Non-pigmented ciliary epithelial cell (primary cell): ENCODE measurements at places on chromosomes 11 and 22.

- no peak for DNase-seq
These were observed 47.6 kb downstream of the ST3GAL4 start for GRCh38 chr11:126403022-126403581.

GRCh38 chr11:6825231-6825744, 20.2 kb upstream of the OR10A5 start:
- no peak for DNase-seq

GRCh38 chr11:7449211-7449840, 36.0 kb upstream of the OLFML1 start:
- DNase-seq = no peak

GRCh38 chr11:15936011-15936410, 420.3 kb downstream of the SOX6 start:
- no peak for DNase-seq

DNA sequence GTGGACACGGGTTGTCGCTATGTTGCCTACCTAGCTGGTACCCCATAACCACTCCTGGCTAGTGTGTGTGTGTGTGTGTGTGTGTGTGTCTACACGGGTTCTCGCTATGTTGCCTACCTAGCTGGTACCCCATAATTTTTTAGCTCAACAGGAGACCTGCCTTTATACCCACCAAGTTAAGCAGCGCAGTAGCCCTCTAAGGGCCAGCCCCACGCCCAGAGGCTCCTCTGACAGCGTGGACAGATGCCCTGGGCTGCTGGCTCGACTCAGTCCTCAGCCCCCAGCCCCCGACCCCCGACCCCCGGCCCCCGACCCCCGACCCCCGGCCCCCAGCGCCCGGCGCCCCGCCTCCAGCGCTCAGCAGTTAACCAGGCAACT, 351 bp upstream of the AKIP1 start:
- no peak for DNase-seq

DNA sequence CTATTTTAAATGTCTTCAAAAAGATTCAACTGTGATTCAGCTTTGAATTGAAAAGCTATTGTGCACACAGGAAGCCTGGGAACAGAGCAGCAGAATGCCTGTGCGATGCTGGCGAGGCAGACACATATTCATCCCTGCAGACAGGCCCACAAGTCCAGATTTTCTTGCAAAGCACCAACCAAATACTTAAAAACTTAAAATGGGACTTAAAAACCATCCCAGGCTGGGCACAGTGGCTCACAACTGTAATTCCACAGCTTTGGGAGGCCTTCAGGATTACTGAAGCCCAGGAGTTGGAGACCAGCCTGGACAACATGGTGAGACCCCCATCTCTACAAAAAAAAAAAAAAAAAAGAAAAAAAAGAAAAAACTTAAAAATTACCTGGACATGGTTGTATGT, 122.6 kb upstream of the SERPIND1 start:
- DNase-seq = no peak

DNA sequence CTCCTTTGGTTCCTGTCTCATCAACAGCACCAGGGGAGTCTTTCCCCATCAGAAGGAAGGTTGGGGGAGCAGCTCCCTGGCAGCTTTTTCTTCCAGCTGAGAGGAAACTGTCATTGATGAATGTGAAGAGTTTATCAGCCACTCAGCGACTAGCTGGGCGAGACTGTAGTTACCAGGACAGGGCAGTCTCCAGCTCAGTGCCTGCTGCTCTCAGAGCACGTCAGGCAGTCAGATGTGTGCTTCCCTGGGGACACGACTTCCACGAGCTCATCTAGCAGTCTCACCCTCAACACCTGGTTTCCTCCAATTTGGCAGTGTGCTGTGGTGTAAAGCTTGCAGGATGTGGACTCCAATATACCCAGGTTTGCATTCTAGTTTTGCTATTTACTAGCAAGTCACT, 12.5 kb upstream of the C1QTNF4 start:
- DNase-seq = no peak

- no peak for DNase-seq
These were observed 25.0 kb upstream of the KCNQ1OT1 start for GRCh38 chr11:2724653-2725367.

DNA sequence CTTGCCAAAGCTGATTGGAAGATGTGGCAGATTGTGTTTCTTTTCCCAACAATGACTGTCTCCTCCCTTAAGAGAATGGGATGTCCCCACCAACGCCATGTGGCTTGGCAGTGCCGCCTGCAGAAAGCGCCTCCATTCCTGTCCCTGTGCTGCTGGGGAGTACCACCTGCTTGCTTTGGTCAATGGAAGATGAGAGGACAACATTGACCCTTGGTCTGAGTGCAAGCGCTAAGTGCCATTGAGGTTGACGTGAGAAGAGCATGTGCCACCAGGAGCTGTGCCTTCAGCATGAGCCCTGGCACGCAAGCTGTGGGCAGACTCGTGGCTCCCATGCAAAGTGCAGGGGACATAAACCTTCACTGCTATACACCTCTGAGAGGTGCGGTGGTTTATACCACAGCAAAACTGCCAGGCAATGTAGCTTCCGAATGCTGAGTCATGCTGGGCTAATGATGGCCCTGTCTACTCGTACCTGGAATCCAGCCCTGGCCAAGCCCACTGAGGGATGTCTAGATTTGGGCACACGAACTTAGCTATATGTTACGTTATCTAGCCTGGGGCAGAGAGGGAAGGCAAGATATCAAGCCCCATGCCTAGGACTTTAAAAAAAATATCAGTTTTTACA, 41.9 kb downstream of the MYEOV start:
- DNase-seq = no peak

GRCh38 chr11:82174610-82175009, 559.1 kb downstream of the FAM181B start:
- no peak for DNase-seq

DNA sequence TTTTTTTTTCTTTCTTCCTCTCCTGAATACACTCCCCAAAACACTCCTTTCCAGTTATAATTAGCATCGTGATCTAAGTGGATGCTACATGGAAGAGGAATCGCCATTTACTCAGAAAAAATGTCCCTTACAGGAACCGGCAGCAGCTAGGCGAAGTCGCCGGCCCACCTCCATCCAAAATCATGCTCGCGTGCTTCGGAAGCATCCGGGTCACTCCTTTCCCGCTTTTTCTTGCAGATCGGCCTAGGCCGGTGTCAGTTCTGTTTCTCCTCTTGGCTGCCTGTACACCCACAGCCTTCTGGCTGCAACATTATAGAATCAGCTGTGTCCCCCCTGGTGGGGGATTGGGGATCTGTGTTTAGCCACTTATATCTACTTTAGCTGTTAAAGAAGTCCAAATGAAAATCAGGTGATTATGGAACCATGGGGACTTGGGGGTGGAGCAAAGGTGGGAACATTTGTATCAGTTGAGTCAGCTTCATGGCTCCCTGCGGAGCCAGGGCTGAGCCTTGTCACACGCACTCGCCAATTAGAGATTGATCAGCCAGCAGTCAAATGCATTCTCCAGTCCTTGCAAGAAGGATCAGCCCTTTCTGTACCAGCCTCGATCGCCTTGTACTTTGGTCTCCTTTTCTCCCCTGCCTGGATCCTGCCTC, 36.3 kb downstream of the ASRGL1 start:
- no peak for DNase-seq

DNA sequence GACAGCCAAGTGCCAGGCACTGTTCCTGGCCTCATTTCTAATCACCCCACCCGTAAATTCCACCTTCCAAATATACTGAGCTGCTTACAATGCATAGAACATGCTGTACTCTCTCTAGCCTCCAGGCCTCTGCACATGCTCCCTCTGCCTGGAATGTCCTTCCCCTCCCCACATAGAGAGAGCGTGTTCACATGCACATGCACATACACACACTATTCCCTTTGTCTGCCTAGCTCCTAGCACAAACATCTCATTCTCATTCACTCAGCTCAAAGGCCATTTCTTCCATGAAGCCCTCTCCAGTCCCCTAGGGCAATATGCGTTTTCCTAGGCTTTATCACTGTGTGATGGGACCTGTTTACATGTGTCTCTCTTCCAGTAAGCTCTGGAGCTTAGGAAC, 144.6 kb downstream of the WT1 start:
- DNase-seq = no peak

GRCh38 chr22:27181537-27181936, 524.1 kb downstream of the MIAT start:
- DNase-seq = no peak

DNA sequence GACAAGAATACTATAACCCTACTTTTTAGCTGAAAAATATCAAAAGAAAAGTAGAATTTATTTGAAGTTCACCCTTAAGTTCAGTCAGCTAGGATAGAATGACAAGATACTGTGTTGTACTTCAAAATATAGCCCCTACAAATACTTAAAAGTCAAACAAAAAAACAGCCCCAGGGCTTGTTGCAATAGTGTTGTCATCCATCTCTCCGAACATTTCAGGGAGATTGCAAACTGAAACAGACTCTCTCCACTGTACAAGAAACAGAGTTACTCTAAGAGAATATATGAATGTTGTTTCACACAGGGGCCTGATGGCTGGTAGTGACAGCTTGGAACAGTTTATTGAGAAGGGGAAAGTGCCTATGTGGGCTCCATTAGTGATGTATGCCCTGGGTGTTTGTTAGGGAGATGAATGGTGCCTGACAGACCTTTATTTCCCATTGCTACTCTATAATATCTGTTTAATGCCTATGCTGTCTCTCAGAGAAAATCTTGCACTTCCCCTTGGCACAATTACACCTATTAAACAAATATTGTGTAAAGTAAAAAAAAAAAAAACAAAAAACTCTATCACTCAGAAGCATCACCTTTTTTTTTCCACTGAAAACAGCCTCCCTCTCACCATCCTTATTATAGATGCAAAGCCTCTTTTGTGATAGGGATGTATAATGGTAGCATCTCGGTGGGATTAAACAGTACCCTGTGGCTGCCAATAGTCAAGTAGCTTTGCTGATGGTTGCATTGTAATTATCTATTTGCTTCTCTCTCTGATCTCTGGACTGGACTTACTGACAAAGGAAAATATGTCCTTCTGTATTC, 506.3 kb upstream of the LUZP2 start:
- no peak for DNase-seq

- no peak for DNase-seq
These were observed 28.7 kb downstream of the TMPRSS6 start for GRCh38 chr22:37080838-37081237.

GRCh38 chr22:25510876-25511275, 53.6 kb upstream of the GRK3 start:
- no peak for DNase-seq

DNA sequence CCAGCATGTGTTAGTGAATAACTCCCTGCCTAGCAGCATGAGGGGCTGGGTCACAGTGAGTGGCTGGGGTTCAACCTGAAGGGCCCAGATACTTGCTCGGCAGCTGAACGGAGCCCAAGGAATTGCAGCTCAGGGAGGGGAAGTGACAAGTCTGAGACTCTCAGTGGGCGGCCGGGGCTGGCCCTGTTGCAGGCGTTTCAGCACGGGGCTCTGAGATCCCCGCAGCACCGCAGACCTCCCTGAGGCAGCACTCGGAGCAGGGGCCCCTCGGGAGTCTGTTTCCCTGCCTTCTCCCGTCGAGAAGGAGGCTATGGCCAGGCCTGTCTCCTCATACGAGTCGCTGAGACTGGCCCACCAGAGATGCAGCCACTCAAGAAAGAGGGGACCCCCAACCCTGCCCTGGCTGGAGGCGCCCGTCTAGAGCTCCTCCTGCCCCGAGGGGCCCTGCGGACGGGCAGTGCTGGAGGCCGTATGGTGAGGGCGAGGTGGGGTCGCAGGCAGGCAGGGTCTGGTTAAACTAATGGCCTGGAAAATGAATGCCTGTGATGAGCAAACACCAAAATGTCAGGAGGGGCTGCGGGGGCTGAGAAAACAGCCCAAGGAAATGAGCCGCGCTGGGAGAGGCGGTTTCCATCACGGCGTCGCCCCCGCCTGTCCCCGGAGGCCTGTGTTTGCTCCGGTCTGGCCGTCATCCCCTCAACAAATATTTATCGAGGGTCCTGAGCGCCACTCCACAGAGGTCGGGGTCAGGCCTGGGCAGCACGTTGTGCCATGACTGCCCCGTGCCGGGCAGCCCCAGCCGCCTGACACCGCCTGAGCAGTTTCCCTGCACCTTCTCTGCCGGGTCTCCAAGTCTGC, 9.3 kb downstream of the TSSC4 start:
- no peak for DNase-seq

DNA sequence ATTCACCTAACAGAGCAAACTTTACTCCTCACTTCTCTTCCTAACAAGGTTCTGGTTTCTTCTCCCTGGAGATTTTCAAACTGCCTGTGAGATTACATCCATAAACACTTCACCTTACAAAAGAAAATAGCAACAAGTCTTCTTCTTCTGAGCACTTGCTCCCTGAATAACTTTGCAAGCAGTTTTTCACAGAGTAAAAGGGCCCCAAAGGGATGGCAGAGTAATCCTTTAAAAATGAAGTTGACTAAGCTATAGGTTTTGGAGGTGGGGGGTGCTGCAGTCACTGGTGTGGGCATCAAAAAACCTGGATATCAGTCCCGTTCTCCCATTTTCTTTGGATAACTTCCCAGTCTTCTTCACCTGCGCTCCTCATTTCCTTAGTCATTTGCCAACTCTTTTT, 484.9 kb downstream of the MIAT start:
- DNase-seq = no peak
